ENCODE measurements at places on chromosomes 3 and 15.

DNA sequence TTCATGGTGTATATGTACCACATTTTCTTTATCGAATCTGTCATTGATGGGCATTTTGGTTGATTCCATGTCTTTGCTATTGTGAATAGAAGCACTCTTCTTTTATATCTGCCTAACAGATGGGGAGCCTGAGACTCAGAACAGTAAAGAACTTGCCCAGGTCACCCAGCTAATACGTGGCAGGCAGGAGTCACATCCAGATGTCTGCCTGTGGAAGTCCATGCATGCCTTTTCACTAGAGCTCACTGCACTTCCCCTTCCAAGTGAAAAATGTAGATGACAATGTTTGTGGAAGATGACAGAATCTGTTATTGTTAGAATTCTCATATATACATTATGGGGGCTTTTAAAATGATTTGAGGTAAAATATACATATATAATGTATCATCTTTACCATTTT is 165.0 kb downstream of the PDZRN3 start:
- H3K27me3 ChIP-seq = no peaks in the 10 kb centered on the region
- H3K4me1 ChIP-seq = no peaks in the 10 kb centered on the region
- H3K27ac ChIP-seq = no peak overlapping the region
- no peak for DNase-seq
- H3K36me3 ChIP-seq = no peaks in the 10 kb centered on the region

GRCh38 chr3:58077596-58078285 is 69.5 kb downstream of the FLNB start:
- no peak overlapping the region for H3K27ac ChIP-seq
- no peak overlapping the region for H3K4me3 ChIP-seq
- H3K36me3 ChIP-seq = peaks cover 36% of the 10 kb centered on the region
- no peak for DNase-seq
- H3K4me1 ChIP-seq = no peaks in the 10 kb centered on the region
- no peaks in the 10 kb centered on the region for H3K27me3 ChIP-seq

DNA sequence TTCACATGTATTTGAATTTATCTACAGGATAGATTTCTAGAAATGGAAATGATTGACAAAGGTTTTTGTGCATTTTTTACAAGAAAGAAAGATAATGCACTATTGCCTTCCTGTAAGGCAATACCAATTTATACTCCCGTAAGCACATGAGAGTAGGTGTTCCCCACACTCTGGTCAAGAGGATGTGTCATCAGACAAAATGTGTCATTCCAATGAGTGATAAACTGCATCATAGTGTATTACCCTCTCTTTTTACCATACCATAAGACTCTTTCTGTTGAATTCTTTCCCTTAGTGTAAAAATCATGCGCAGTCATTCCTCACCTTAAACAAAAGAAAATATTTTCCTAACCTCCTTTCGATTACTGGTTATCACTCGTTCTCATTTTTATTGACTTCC is 251.0 kb downstream of the ROBO1 start:
- H3K4me1 ChIP-seq = no peaks in the 10 kb centered on the region
- H3K27me3 ChIP-seq = no peaks in the 10 kb centered on the region
- no peak overlapping the region for H3K27ac ChIP-seq

DNA sequence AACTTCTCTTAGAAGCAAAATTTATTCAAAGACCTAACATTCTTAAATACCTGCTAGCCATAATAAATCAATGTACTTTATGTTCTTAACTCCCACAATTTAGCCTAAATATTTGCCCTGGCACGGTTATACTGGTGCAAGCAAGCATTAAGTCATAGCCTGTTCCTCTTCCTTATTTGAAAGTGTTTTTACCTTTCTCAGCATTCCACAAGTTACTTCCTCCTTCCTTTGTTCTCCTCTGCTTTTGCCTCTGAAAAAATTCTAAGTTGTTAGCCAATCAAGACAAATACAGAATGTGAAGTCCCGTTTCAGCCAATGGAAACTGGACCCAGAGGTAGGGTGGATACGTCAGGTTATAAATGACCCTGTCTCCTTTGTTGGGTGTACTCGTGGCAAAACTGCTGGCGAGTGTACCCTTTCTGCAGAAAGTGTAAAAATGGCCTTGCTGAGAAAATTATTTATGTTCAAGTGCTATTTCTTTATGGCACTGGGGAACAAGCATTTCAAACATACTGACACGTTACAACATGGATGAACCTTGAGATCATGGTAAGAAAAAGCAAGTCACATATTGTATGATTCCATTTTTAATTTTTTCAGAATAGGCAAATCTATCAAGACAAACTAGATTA is 3.1 kb upstream of the TATDN2 start:
- no peak overlapping the region for H3K27ac ChIP-seq
- no peak overlapping the region for H3K4me3 ChIP-seq
- H3K27me3 ChIP-seq = no peaks in the 10 kb centered on the region
- no peaks in the 10 kb centered on the region for H3K36me3 ChIP-seq
- H3K4me1 ChIP-seq = no peaks in the 10 kb centered on the region

- peak overlapping the region; percentile 84 for H3K4me3 ChIP-seq
- H3K27ac ChIP-seq = peak overlapping the region; percentile 90
These were observed 976 bp downstream of the DIS3L start for GRCh38 chr15:66294157-66294931.

DNA sequence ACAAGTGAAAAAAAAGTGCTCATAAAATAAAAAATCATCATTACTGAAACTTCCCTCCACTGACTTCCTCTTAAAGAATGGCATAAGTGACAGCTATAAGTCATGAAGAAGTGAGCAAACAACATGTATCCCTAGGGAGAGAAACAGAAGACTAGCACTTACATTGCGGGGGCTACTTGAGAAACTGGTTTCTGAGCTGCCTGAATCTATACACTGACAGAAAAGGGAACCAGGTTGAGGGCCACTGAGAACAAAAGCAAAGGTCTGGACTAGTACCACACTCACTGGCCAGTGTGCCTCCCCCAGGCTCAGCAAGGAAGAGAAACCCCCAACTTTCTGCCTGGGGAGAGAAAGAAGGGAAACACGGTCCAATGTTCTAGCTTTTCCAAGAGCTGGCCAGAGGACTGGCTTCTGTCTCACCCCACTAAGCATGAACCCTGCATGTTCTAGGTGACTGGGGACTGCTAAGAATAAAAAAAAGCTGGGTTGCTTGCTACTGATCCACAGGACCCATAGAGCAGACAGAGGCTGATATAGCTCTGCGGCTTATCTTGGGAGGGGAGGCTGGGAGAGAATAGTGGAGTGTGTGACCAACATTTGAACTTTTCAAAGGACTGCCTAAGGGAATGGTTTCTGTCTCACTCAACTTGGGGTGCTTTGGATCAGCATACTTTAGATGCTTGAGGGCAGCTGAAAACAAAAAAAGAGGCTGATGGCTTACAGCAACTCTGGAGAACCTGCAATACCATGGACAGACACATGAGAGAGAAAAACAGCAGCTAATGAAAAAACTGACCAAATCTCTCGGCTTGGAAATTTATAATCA is 8.1 kb downstream of the RAD18 start:
- H3K4me3 ChIP-seq = no peak overlapping the region
- H3K4me1 ChIP-seq = no peaks in the 10 kb centered on the region
- H3K27me3 ChIP-seq = no peaks in the 10 kb centered on the region
- no peak for DNase-seq
- H3K36me3 ChIP-seq = no peaks in the 10 kb centered on the region
- H3K27ac ChIP-seq = no peak overlapping the region

DNA sequence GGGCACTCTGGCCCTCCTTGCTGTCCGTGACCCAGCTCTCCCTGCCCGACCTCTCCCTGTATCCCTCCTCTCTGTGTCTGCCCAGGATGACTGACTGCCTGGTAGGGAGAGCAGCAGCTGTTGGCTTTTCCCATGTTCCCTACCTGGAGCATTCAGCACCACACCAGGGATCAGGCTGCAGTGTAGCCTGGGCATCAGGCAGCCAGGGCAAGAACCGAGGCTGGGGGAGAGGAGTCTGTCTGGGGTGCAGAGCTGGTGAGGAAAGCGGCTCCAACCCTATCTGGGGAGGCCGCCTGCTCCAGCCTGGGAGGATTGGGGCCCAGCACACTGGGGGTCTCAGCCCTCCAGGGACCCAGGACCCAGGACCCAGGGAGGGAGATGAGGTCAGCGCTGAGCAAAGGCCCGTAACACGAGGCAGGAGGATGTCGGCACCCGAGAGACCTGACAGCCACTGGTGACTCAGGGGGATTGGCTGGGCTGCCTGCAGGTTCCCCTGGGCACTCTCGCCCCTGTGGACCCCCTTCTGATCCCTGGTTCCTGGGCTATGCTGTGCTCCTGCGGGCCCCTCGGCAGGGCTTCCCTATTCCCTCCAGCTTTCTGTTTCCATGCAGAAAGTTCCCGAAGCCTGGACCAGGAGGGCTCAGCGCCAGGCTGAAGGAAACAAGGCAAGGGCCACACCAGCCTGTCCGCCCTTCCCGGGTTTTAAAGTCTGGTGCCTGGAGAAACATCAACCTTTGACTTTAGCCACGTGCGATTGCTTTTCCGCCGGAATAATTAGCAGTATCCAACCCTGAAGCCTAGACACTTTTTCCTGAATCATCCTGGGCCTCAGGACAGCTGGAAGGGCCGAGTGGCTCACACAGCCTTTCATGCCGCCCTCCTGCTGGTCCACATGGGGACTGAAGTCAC is 128.2 kb upstream of the MEF2A start:
- no peak overlapping the region for H3K4me3 ChIP-seq
- peak; percentile 41 for DNase-seq
- H3K27me3 ChIP-seq = no peaks in the 10 kb centered on the region

DNA sequence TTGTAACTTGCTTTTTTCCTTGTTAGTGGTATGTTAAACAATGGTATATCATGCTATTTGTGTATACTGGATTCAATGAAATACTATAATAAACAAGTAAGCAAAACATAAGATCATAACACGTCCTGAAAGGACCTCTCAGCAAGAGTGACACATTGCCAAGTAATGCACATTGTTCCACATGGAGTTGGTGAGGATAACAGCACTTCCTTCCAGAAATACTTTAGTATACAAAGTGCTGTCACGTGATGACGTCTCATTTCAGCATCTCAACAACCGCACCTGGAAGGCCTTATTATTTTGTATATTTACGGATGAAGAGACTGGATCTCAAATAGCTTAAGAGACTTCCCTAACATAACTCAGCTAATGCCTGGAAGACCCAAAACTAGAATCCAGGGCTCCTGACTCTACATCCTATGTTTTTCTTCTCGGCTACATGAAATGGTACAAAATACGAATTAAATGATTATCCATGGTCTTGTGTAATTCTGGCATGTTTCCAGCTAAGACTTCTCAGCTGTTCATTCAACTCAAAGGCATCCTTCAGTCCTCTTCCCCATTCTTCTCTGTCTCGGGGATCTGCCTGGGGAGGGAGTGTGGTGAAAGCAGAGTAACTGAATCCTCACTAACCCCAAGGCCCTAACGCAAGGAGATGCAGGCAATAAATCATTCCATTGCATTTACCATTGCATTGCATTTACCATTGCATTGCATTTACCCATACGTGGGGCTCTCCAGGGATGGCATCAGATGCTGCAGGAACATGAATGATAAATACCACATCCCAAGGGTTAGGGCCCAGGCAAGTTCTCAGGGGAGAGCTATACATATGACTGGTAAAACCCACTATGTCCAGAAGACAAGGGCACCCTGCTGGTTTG is 79.2 kb downstream of the LIPC start:
- H3K4me3 ChIP-seq = no peak overlapping the region
- H3K4me1 ChIP-seq = no peaks in the 10 kb centered on the region
- H3K27ac ChIP-seq = no peak overlapping the region

GRCh38 chr15:69824075-69824876 is 273.4 kb downstream of the TLE3 start:
- DNase-seq = no peak
- H3K27ac ChIP-seq = no peak overlapping the region
- no peaks in the 10 kb centered on the region for H3K4me1 ChIP-seq

DNA sequence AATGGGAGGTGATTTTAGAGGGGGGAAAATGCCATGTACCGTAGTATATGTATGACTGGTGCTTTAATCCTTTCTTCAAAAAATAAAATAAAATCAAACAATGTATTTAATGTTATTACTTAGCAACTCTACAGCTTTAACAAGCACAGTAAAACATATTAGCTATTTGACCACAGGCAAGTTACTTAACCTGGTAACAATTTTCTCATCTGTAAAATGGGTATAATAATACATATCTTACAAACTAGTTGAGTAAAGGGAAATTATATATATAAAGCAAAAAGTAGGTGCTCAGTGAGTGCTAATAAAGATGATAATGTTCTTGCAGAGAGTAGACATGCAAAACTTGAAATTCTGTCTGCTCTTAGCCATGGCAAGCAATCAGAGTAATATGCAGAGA is 27.9 kb downstream of the SSR3 start:
- no peaks in the 10 kb centered on the region for H3K4me1 ChIP-seq
- no peak for DNase-seq
- H3K27ac ChIP-seq = no peak overlapping the region
- H3K36me3 ChIP-seq = no peaks in the 10 kb centered on the region
- no peaks in the 10 kb centered on the region for H3K27me3 ChIP-seq

DNA sequence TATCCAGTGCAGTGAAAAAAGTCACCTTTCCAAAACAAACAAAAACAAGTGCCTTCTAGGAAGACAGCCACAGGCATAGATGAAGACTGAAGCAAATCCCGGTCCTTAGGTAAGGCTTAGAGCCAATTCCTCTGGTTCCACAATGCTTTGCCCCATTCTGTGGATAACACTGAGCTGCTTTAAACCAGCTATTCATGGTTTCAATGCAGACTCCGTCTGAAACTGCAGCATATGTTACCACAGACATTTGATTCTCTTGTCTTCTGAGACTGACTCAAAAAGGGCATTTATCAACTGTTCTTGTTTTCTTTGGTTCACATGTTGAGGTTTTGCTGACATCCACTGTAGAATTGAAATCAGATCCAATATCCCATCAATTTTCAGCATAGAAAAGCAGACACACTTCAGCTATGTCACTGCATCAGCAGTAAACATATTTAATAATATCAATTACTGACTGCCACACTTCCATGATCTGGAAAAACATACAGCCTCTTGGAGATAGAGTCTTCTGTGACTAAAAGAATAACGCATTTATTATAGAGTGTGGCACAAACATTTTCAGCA is 659.3 kb downstream of the ROBO2 start:
- H3K27me3 ChIP-seq = no peaks in the 10 kb centered on the region
- no peak overlapping the region for H3K27ac ChIP-seq
- no peak for DNase-seq
- H3K4me1 ChIP-seq = no peaks in the 10 kb centered on the region

DNA sequence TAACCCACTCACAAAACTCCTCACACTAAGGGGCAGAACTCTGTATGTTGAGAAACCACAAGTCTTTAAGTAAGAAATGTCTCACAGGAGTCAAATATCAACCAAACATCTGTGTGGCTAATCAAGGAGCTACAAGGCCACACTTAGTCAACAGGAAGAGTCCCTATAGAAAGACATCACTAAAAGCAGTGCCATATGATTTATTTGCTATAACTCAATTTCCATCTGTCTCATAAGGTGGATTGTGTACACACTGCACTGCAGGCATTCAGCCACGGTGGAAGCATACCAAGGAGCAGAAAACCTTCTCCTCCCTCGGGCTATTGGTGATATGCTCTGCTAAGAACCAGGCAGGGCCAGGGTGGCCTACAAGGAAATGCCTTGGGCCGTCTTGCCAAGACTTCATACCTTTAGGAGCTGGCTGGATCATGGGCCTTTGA is 197.6 kb upstream of the CFAP20DC start:
- no peak overlapping the region for H3K4me3 ChIP-seq
- DNase-seq = no peak
- H3K27ac ChIP-seq = no peak overlapping the region
- H3K4me1 ChIP-seq = no peaks in the 10 kb centered on the region
